ENCODE measurements at places on chromosomes 16 and 17.

GRCh38 chr16:31767267-31767666, 106.3 kb upstream of the ZNF267 start:
- DNase-seq = no peak

DNA sequence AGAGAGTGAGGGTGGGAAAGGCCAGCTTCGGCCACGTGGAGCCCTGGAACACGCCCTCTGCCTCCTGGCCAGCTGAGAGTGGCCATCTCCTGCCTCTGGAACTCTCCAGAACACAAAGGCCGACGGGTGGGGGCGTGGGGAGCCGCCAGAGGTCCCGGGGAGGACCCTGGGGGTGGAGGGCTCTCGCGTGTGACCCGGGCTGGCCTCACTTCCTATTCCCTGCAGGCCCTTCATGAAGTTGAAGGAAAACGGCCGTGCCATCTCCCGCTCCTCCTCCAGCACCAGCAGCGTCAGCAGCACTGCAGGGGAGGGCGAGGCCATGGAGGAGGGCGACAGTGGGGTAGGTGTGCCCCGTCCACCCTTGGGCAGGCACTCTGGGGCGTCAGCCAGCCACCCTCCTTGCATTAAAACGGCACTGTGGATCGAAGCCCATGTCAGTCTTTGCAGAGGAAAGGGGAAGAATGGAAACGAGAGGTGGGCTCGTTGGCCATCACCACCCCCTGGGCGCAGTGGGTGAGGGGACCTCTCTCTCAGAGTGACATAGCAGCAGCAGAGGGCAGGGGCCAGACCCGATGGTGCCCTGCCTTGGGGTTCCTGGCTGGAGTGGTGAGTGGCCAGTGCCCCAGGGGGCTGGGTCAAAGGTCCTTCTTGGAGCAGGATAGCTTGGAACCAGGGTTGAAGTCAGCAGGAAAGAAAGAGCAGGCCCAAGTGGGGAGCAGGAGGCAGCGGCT, 37.1 kb downstream of the OR1D5 start:
- no peak for DNase-seq

DNA sequence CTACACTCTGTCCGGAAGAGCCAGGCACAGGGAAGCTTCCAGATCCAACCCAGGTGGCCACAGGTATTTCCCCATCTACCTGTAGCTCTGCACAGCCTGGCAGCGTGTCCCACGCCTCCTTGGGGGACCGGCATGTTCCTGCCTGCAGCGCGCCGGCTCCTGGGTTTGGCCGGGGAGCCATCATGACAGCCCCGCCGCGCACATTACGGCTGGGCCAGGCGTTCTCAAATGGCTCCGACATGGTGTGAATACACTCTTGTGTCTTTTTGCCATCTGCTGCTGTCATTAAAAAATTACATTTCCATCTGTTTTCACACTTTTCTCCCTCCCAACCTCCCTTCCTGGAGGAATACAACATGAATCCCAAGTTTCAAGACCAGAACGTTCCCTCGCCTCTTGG, 8.0 kb upstream of the GINS2 start:
- no peak for DNase-seq

GRCh38 chr17:66527335-66527734, 224.9 kb downstream of the PRKCA start:
- DNase-seq = no peak

DNA sequence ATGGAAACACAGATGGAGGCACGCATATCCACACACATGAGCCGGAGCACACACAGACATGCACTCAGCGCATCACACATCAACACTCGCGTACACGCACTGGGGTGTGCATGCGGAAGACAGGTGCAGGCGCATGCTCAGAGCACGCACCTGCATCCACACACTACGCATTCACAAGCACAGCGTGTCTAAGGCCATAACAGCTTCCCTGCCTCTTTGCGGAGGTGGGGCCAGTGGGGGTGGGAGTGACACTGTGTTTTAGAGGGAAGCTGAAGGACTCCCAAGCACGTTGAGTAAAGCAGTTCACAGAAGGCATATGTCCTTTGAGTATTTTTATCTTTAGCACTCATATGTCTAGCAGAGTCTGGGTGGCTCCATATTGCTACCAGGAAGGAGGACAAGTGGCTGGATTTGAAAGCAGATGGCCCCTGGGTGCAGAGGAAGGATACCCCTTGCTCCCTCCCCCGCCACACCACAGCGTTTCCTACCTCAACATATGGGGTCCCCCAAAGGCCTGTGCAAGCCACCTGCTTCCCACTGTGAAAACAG, 68.6 kb upstream of the TOB1 start:
- no peak for DNase-seq

DNA sequence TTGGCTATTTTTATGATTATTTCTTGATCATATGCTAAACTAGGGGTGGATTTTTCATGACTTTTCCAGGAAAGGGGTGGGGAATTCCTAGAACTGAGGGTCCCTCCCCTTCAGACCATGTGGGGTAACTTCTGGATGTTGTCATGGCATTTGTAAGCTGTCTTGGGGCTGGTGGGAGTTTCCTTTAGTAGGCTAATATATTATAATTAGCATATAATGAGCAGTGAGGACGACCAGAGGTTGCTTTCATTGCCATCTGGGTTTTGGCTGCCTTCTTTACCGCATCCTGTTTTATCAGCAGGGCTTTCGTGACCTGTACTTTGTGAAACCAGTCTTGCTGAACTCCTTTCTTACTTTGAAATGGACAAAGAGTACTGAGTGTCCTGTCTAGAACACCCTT, 40.4 kb upstream of the ABCA5 start:
- no peak for DNase-seq

- DNase-seq = no peak
Observed at GRCh38 chr17:27384261-27384701, 72.0 kb upstream of the KSR1 start.

- no peak for DNase-seq
Observed at GRCh38 chr17:55710829-55711496, 11.7 kb downstream of the TMEM100 start.

GRCh38 chr17:62787366-62787765, 20.7 kb downstream of the MARCHF10 start:
- no peak for DNase-seq

- DNase-seq = peak; percentile 26
Observed at GRCh38 chr16:89383095-89384003, 107.0 kb downstream of the ANKRD11 start.

DNA sequence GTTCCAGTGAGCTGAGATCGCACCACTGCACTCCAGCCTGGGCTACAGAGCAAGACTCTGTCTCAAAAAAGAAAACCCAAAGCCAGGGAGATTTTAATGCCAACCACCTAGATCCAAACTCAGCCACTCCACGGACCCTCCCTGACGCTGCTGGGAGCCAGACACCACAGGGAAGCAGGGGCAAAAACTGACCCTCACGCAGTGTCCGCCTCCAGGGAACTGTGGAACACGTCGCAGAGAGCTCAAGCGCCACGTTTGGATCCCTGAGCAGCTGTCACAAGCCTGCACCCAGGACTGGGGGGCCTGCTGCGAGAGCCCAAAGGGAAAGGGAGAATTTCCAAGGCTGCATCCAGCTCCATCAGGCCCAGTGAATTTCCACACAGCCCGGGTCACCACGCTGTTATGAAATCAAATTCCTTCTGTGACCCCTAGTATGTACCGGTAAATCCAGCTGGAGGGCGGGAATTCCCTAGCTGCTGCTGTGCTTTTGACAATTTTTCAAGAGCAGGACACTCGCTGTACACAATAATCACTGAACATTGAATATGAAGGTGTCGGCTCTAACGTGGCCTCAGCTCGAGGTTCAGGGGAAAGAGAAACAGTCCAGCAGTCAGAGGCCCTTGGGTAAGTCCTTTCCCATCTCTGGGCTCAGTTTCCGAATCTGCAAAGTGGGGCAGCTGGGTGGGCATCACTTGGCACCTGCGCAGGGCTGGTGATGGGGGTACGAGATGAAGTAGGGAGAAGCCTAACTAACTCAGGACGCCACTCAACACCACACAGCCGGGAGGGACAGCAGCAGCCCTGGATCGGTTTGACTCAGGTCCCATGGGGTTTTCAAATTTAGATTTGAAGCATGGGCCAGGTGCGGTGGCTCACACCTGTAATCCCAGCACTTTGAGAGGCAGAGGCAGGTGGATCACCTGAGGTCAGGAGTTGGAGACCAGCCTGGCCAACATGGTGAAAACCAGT, 8.6 kb downstream of the CARHSP1 start:
- DNase-seq = no peak

Measured in CD4-positive, alpha-beta T cell treated with Interferon alpha-2 for 1 hour (primary cell).